ENCODE measurements at places on chromosomes 12 and 14.

GRCh38 chr12:89345830-89346740, 6.2 kb downstream of the DUSP6 start:
- no peak for DNase-seq

DNA sequence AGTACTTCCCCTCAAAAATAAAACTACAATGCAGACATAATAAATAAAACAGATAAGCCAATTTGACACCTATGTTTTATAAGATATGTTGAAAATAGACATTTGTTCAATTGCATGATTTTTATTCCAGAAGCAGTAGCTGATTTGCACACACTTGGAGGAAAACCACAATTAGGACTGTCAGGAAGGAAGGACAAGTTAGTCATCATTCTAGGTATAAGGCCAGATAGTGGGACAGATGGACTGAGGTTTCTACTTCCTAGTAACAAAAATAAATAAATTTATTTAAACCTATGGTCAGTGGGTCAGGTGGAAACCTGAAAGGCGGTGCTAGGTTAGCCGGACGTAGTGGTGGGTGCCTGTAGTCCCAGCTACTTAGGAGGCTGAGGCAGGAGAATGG, 141.8 kb upstream of the RASSF8 start:
- no peak for DNase-seq

DNA sequence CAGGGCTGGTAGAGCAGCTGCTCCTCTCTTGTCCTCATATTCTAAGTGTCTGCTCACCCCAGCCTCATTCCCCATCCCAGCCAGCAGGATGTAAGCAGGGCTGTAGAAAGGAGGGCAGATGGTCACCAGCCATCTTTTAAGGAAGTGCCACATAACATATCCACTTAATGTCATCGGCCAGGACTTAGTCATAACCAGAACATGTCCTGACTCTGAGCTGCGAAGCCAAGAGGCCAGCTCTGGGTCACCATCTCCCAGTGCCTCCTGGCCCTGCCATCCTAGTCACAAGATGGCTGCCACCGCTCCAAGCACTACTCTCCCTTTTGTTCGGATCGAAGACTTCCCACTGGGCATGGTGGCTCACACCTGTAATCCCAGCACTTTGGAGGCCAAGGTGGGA, 123.9 kb downstream of the PLXNC1 start:
- DNase-seq: no peak

GRCh38 chr14:77128414-77128891, 13.1 kb downstream of the ZDHHC22 start:
- DNase-seq: no peak

GRCh38 chr12:3834774-3835173, 38.4 kb downstream of the PARP11 start:
- DNase-seq: no peak

DNA sequence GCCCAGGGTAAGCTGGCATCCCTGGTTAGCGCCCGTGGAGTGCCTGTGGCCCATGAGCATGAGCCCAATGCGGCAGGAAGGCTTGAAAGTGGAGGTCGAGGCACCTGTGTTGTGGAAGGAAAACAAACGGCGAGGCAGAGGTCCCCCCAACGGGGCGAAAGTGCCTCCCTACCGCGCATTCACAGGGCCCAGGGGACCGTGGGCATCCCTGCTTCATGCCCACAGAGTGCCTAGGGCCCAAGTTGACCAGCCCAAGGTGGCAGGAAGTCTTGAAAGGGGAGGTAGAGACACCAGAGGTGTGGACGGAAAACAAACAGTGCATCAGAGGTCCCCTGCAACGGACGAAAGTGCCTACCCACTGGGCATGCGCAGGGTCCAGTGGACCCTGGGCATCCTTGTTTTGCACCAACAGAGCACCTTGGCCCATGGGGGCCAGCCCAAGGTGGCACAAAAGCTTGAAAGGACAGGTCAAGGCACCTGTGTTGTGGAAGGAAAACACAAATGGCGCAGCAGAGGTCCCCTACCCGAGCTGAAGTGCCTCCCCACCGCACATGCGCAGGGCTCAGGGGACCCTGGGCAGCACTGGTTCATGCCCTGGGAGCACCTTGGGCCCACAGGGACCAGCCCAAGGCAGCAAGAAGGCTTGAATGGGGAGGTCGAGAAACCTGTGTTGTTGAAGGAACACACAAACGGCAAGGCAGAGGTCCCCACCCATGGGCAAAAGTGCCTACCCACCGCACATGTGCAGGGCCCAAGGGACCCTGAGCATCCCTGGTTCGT, 377.5 kb downstream of the ALG10 start:
- no peak for DNase-seq

- DNase-seq: peak; percentile 99
Measured at GRCh38 chr12:68686595-68687521, at the start of gene NUP107. Gene NUP107, plus strand, starts transcription at chr12:68686978. Its CDS starts 88 bp downstream, at chr12:68687066.

DNA sequence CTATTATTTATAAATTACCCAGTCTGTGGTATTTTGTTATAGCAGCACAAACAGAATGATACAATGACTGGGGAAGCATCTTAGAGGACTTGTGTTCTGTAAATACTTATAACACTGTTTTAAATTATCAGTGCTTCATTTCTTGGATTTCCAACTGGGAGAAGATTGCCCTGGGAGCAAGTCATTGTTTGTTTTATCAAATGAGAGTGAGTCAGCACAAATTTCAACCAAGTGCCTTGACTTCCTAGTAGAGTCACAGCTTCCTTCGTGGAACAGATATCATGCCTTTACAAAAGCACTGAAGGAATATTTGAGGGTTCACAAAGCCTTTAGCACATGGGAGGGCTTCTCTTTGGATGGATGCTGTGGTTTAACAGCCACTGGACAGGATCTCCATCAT, 234.1 kb downstream of the KTN1 start:
- DNase-seq: no peak

DNA sequence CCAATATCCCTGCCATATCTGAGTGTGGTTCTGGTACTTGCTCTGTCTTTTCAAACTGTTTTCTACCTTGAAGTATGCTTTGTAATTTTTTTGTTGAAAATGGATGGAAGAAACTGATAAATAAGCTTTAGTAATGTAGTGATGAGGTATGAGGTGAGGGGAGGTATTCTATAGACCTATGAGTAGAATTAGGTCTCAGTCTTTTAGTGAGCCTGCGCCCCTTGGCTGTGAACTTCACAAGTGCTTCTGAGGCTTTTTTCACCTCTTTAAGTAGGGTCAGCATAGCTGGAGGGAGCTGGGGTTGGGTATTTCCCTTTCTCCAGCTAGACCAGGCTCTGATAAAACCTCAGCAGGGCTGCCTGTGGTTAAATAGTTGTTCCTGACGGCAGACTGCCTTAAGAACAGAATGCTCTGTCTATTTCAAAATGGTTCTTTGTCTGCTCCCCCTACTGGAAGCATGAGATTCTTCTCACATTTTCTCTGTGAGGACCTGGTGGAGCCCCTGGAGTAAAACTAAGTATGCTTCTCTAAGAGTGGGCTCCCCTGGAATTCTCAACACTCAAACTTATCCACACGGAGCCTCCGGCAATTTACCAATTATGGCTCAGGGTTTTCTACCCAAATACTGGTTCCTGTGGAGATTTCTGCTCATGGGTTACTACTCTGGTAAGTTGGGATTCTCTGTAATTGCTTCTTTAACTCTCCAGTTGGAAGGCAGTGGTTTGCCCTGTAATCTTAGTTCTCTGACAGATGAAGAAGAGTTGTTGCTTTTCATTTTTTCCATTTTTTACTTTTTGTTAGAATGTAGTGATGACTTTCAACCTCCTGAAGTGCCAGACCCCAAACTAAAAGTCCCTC, 13.1 kb downstream of the KRT5 start:
- DNase-seq: no peak

- no peak for DNase-seq
Measured at GRCh38 chr12:2613326-2614073, 181.3 kb upstream of the FKBP4 start.

- DNase-seq: no peak
Measured at GRCh38 chr12:118022728-118023109, 6.2 kb downstream of the RFC5 start.

DNA sequence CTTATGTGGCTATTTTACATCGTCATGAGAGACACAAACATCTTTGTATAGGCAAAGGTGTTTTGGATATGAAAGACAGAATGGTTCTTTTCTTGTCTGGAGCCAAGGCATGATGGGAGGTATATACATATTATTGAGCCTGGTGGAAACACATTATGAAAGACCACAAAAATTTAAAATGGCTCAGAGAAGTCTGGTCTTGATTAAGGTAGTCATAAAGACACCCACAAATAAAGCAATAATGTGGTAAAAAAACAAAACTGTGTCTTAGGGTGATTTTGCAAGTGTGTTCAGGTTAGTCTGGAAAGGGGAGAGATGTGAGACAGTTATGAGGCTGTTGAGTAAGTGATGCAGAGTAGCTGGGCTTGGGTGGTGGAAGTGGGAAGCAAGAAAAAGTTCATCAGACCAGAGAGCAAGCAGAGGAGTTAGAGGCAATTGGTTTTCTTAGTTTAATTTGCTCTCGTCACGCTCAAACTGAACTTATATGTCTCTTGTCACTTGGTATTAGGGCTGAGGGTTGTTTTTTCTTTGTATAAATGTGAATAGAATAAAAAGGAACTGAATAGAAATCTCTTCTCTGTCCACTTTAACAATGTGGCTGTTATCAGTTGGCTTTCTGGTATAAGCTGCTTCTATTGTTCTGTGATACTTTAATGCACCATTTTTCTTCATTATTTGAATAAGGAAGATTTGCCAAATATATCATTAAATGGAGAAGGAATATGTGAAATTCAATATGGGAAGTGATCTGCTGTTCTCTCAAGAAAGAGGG, 115.0 kb downstream of the AKAP6 start:
- DNase-seq: no peak

DNA sequence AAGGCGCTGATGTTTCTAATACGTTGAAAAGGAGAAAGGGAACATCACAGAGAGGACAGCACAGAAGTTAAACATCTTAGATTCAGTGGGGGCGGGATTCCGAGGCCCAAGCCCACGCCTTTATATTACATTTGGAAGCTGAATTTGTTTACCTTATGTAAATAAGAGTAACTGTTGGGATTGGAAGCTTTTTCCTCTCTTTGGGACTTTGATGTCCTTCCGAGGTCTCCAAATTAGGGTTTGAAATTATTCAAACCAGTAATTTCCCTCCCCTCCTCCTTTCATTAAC, 6.4 kb downstream of the FOXA1 start:
- no peak for DNase-seq

- no peak for DNase-seq
Measured at GRCh38 chr14:87049950-87050349, 943.0 kb downstream of the GALC start.

GRCh38 chr12:49567302-49567610, 686 bp downstream of the MCRS1 start:
- no peak for DNase-seq

GRCh38 chr14:22837750-22838538, 1.6 kb downstream of the MMP14 start:
- DNase-seq: no peak

GRCh38 chr12:45644541-45644940, 85.0 kb upstream of the ARID2 start:
- DNase-seq: no peak

DNA sequence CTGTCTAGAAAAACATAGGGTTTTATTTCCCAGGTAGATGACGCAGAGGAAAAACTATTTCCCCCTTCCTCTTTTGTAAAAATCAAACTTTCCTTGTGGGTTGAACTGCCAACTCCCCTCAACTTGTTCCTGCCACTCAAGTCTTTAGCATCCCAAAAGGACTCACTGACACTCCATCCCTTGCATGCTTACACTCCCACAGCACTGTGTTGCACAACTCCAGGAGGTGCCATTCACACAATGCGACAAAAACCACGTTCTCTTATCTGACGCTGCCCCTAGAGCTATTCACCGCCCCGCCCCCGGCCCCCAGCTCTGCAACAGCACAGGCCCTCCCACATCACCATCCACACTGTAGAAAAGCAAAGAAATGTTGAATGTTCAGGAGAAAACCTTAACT, 16.9 kb upstream of the STON2 start:
- no peak for DNase-seq

DNA sequence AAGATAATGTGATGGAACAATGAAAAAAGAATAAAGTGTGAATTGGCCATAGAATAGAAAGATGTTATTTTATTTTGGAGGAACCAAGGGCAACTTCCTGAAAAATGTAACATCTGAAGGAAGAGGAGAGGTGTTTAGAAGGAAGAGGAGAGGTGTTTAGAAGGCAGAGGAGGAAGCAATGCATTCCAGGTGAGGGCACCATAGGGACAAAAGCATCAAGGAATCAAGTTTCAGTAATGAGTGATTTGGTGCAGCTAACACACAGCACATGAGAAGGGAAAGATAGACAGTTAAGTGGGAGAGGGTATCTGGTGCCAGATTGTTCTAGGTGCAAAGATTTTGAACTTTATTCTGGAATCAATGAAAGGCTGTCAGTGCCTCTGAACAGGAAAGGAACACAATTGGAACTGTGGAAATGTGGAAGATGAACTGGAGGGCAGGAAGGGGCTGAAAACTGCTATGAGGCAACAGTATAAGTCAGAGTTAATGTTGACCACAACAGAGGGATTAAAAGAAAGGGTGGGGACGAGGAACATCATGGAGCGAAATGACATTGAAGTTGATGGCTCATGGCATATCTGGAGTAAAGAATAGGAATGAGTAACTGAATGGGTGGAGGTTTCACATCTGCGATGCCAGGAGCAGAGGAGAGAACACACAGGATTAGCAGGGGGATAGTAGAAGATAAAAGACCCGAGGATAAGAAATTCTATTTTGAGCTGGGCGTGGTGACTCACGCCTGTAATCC, 326.6 kb downstream of the LRIG3 start:
- no peak for DNase-seq

DNA sequence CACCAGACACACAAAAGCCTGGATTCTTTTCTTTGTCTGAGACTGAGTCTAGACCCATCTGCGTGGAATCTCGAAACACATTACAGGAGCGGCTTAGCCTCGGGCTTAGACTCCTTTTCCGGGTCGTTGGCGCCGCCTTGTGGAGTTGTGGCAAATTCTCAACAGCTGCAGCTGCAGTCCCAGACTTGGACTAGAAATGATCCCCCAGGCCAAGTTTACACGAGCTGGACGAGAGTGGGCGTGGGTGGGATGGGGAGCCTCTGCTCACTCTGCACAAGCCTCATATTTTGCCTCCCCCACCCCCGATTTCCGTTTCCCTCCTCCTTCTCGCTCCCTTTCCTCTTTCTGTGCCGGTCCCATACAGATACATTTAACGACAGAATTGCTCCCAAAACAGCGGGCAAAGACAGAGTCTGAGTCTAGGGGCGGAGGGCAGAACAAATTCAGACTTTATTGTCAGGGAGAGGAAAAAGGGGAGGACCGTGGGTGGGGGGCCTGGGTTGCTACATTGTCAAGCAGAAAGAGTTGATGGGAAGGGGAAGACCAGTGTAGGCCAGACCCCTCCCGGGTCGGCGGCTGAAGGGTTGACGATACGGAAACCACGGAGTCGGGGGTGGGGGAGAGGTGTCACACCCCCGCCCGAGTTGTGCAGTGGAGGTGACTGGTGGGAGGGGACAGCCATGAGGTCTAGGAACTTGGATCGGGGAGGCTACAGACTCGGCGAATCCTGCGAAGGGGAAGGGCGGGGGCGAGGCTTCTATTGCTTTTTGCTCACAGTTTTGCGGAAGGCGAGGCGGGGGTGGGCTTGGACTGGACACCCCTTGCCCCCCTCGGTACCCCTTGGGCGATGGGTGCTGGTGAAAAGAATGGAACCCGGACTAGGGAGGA, 4.7 kb upstream of the GPR84 start:
- DNase-seq: peak; percentile 90

Measured in effector CD4-positive, alpha-beta T cell (primary cell).